Hair follicle dermal papilla cell (primary cell): ENCODE measurements at places on chromosomes 1 and 21. TPM values are rescaled to one million over a fixed set of nuclear protein-coding genes. Genes with fewer than 3 reads are reported as not detected.

The S100A12 gene
- not detected in 2 replicates for total RNA-seq

The KCNC4 gene
- 1.6 and 2.7 TPM in 2 replicates for total RNA-seq

The RBM11 gene
- 0.16 and 1.5 TPM in 2 replicates for total RNA-seq

The RCSD1 gene
- total RNA-seq = 0.12 TPM in 1 of 2 replicates, not detected in the other

The COL24A1 gene
- total RNA-seq = 10.4 and 12.0 TPM in 2 replicates

The MMEL1 gene
- total RNA-seq = 1.2 TPM in 1 of 2 replicates, not detected in the other

The IL12RB2 gene
- total RNA-seq = not detected in 2 replicates

The CD247 gene
- total RNA-seq = not detected in 2 replicates

The HAO2 gene
- under 0.01 TPM in 1 of 2 replicates, not detected in the other for total RNA-seq

The FCRL1 gene
- not detected in 2 replicates for total RNA-seq

The GPR153 gene
- 15.1 and 18.3 TPM in 2 replicates for total RNA-seq

The TCHHL1 gene
- not detected in 2 replicates for total RNA-seq

The SV2A gene
- 23.8 and 27.3 TPM in 2 replicates for total RNA-seq

The SYT11 gene
- 42.0 and 44.4 TPM in 2 replicates for total RNA-seq
